Stimulated activated CD8-positive, alpha-beta memory T cell treated with anti-CD3 and anti-CD28 coated beads, Interleukin-4, amount 100 ng/mL, for 1 hour (primary cell): ENCODE measurements at places on chromosomes 7 and 10.

DNA sequence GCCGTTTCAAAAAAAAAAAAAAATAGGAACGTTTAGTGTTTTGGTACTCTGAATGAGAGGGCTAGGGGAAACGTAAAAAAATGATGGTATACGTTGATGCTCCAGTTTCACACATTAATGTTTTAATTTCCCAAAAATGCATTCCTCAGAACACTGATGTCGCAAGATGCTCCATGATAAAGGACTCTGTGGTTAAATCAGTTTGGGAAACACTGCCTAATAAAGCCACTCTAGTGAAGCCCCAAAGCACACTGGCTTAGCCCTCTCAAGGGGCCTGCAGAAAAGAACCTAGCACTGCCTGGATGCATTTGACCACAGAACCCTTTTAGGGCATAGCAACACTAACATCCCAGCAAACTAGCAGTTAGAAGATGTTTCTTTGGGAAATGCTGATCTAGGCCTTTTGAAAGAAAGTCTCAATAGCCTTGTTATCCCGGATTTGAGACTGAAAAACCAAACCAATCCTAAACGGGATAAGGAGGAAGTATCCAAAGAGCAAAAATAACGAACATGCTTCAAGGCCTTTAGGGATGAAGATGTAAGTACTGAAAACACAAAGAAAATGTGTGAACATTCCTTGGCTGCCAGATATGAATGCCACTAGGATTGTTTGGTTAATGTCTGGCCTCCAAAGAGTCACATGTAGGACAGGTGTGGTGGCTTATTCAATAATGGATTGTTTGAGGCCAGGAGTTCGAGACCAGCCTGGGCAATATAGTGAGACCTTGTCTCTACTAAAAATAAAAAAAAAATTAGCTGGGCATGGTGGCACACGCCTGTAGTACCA is 11.0 kb downstream of the DLG5 start:
- no peak for DNase-seq

DNA sequence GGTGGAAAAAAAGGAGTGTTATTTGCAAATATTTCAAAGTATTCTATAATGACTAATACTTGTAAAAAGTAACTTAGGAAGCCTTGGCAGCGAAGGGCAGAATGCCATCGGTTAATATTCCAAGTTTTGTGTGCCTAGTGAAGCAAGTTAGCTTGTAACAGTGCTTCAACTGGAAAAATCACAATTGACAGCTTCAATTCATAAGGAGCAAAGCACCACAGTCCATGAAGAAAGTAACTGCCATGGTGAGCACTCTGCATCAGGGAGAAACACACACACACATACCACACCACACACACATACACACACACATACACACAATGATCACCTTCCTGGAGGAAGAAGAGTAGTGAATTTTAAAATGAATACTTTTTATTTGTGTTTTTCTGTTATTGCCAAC is 298.3 kb downstream of the CNTNAP2 start:
- no peak for DNase-seq

DNA sequence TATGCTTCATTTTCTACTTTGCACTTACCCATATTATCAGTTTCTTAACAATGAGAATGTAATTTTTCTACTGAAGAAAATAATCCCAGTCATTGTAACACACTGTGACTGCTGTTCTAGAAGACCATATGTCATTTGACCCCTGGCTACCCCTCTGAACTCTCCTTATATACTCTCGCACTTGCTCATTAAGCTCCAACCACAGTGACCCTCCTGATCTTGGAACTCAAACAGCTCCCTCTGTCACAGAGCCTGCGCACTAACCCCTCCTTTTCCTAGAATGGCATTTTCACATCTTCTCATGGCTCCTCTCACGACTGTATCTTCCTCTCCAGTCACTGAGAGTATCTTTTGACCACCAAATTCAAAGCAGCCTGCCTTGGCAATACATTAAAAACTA is 169.7 kb downstream of the CACNA2D1 start:
- no peak for DNase-seq

GRCh38 chr7:13542451-13542850 is 447.0 kb downstream of the ETV1 start:
- no peak for DNase-seq

DNA sequence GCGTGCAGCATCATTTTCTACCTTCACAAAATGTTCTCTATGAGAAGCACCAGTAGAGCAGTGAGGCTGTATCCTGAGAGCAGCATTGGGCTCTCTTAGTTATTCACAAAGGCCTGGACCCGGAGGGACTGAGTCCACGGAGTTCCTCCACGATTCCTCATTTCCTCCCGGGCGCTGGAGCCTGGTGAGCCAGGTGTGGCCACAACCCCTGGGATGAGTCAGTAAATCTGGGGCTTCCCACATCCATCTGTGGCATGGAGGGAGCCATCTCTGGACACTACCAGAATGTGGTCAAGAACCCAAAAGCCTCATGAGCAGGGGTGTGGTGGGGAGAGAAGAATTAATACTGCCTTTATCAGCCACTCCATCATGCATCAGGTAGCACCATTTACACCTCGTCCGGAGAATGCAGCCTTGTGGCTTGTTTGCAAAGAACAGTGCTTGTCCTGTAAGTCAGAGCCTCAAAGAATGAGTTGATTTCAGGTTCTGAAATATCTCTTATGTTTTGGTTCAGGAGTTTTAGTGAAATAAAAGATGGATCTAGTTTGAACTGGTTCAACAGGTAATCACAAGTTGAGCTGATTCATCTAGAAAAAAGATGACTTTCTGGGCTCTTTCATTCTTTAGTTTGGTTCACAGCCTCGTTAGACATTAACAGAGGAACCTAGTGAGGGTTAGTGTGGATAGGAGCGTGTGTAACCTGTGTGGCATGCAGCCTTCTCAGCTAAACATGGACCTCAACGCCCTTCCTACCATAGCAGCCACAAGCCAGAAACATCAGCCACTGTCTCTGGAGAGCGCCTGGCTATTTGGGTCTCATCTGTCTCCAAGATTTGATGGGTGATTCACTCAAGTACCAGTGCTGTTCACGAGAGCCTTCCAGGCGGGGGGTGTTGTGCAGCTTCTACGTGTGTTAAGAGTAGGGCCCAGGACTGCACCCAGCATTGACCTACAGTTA is 95.2 kb downstream of the WDR37 start:
- no peak for DNase-seq

- peak; percentile 28 for DNase-seq
Observed at GRCh38 chr10:49177391-49178355, 10.5 kb downstream of the TMEM273 start.
